CD4-positive, alpha-beta T cell treated with Interleukin-21 for 1 hour (primary cell): ENCODE measurements at places on chromosomes 1 and 21.
A peak's percentile ranks its signal among the peaks of the same experiment; 100 is the strongest.

DNA sequence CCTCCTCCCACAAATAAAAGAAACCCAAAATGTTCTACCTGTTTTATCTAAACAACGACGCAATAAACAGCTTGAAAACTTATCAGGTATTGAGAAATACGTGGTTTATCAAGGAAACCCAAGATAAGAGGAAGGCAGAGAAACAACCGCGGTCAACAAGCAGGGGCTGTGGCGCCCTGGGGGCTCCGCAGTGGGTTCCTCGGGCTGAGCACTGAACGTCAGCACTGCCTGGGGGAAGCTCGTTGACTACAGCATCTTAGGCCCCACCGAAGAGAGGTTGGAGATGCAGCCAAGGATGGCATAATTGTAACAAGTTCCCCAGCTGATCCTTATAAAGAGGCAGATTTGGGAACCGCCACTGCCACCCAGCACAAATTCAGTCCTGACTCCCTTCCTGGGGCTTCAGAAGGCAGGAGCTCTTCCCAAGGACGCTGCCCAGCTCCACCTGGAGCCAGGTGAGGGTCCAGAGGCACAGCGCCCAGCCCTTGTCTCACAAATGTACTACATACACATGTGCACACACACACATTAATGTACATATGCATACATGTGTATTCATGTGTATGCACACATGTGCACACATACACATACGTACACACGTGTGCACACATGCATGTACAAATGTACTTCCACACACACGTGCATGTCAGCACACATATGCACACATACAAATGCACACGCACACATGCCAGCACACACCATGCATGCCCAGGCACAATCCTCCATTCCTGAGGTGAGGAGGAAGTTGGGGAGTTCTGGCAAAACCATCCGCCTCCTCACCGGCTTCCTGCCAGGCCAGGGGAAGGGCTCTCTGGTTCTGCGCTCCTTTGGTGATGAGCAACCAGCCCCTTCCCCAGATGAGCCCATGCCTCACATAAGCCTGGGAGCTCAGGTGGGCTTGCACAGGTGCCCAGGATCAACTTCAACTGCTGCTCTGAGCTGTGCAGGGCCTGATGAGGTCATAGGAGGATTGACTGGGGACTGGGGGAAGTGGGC is 251.1 kb downstream of the NPHP4 start:
- no peak for DNase-seq

DNA sequence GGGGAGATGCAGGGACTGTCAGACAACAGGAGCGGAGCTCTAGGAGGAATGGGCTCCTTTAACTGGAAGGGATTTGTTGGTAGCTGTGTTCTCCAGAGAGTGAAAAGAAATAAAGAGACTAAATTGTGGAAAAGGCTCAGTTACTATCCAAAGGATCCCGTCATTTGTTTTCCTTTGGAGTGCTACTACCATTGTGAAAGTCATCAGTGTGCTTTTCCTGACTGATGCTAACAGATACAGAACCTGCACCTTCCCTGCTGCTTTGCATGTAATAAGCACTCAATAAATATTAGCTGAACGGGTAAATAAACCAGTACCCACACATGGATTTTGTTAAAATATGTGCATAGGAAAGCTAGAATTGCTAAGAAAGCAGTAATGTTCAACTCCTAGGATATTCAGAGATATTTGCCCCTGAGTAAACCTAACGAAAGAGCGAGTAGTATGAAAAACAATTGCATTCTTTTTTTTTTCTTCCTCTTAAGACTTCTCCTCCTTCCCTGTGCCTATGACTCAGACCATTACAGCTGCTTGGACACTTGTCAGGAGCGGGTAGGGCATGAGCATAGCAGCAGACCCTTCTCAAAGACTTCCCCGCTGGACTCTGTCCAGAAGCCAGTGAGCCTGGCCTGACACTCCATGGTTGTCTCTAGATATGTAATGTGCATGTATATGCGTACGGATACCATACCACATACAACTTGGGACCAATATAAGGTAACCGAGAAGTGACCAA is 41.7 kb downstream of the PTGFRN start:
- DNase-seq: no peak

DNA sequence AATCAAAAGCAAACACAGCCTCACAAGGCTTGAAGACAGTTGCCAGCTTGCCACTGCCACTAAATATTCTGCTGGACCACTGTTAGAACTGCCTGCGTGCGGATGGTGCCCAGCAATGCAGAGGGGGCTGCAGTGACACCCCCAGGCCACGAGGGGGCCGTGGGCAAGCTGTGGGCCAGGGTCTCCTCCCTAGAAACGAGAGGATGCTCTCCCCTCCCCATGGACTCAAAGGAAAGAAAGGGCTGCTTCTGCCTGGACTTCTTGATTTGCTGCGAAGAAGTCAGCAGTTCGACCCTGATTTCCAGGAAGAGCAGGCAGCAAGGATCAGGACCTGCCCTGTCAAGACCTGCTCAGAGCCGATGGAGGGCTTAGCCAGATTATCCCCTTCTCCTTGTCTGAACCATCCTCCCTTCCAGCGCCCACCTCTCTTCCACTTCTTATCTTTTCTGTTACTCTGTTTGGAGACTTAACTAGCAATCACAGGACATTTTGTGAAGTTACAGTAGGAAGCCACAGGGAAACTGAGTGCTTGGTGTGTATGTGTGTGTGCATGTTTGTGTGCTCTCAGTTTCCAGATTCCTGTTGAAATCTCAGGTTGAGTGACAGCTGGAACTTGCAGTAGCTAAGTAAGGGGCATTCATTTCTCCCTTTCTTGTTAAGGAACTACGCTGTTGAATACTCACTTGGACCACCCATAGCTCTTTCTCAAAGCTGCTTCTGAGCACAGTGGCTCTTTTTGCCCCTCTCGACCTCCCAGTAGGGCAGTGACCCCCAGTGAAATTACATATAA is 2.7 kb downstream of the MAN1C1 start:
- DNase-seq: peak; percentile 62

DNA sequence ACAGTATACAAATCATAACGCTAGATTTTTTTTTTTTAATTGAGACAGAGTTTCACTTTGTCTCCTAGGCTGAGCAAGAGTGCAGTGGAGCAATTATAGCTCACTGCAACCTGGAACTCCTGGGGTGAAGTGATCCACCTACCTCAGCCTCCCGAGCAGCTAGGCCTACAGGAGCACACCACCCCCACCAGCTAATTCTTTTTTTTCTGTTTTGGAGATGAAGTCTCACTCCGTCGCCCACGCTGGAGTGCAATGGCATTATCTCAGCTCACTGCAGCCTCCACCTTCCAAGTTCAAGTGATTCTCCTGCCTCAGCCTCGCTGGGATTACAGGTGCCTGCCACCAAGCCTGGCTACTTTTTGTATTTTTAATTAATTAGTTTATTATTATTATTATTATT is 21.3 kb downstream of the NPR1 start:
- no peak for DNase-seq

DNA sequence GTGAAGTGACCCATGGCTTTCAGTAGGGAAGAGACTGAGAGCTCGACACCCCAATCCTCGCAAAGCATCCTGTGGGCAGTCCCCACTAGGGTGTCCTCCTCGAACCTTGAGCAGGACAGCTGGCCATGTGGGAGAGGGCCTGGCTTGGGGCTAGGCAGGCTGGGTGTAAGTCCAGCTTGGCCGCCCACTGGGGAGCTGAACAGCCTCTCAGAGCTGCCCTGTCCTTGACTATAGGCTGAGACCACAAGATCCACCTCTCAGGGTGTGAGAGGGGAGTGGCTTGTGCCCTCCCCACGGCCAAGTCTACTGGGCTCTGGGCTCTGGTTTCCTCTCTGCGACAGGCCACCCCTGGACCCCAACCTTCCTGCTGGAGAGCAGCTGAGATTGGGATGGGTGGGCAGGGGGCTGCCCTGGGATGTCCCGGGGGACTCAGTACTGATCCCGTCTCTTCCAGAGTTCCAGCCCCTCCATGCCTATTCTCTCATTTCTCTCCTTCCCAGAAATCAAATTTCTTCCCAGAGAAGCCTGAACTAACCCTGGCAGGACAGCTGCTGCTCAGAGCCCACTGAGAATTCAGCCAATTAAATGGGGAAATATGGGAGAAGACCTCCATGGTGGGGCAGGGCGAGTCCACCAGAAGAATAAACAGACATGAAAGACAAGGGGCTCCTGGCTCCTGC is 282.9 kb downstream of the PTPRU start:
- DNase-seq: no peak

GRCh38 chr1:228120351-228120750 is 11.3 kb upstream of the MRPL55 start:
- no peak for DNase-seq

DNA sequence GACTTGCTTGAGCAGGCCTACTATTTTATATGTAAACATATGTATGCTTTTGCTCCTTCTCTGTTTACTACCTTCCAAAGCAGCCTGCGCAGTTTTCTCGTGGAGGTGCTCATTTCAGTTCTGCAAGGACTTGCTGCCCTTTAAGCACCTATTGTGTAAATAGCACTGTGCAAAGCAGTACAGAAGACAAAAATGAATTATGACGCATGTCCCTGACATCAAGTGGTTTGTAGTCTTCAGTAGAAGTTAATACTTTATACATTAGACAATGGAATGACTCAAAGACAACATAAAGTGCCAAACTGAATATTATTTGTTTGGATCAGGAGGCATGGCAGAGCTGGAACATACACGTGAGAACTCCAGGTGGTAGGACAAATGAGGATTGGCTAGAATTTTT is 611.7 kb downstream of the LMO4 start:
- DNase-seq: no peak

DNA sequence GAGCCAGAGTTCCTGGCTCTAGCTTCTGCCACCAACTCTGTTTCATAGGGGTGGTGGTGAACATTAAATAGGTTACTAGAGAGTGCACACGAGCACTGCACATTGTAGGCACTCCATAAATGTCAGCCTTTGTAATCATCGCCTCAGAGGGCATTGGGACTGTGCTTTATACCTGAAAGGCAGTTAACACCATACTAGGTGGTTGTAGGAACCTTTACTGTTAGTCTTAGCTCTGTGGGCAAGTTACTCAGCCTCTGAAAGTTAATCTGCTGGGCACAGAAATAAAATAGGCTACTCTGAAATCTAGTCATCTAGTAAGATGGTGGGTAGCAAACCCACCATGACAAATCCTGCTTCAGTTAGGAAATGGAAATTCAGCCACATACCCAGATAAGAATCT is 37.6 kb downstream of the ARID1A start:
- DNase-seq: no peak

DNA sequence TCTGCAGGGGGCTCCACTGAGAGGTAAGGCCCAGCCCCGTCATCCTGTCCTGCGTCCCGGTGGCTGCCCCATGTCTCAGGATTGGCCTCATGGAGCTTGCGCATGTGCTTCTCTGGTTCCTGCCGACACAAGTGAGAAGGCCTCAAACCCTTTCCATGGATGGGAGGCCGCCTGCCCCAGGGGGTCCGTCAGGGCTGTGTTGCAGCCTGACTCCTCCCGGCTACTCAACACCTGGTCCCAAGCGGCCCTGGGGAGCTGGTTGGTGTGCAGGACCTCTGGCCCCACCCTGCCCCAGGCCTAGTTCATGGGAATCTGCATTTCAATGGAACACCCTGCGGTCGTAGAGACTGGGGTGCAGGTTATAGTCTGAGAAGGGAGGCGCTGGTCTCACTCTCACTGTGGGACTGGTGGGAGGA is 21.1 kb upstream of the PDE9A start:
- DNase-seq: no peak

DNA sequence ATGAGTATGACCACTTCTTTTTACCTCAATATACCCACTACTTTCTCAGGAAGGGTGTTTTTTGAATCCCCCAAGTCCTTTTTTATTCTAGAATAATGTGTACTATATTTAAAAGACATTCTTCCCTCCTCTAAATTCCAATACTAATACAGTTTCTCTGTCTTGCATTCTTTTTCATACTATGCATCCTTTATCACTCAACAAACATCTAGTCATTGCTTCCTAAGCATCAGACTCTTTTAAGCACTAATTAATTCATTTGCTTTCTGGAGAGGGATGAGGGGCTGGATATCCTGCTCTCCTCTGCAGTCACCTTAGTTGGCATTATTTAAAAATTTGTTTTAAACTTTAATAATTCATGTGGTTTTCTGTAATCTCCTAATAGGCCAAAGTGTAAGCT is 838.8 kb downstream of the KCNT2 start:
- DNase-seq: no peak

GRCh38 chr1:117686907-117687306 is 81.1 kb downstream of the TENT5C start:
- no peak for DNase-seq

- DNase-seq: no peak
Measured at GRCh38 chr1:111242805-111243523, 15.5 kb downstream of the CHI3L2 start.

DNA sequence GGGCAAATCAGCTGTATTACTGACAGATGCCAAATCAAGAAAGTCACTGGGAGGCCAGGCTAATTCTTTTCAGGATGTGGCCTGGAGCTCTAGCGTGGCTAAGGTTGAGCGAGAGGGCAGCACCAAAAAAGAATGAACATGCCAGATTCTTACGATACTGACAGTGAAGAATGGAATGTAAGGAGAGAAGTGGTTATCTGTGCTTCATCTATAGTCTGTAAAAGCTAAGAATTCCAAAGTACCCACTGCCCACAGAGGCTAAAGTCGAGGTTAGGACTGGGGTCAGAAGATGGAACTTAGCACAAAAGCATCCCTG is 32.7 kb downstream of the TFAP2E start:
- no peak for DNase-seq

GRCh38 chr1:65059930-65060538 is 88.0 kb upstream of the AK4 start:
- peak; percentile 37 for DNase-seq

DNA sequence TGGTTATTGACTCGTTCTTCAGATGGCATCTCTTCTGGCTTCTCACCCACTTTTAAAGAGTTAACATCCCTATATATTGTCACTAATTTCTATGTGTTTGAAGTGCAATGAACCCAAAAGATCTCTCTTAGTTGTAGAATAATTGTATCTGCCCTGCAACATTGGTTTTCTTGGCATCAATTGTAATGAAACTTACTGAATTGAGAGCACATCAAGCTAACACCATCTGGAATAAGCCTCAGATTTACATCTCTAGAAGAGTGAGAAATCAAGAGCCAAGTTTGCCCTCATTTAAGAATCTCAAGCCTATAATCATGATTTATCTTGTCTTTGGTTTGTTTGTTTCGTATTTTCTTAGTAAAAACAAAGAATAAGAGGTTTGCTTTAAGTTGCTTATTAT is 372.6 kb upstream of the LRRC7 start:
- no peak for DNase-seq

GRCh38 chr21:32388306-32388705 is 4.5 kb downstream of the URB1 start:
- DNase-seq: no peak

DNA sequence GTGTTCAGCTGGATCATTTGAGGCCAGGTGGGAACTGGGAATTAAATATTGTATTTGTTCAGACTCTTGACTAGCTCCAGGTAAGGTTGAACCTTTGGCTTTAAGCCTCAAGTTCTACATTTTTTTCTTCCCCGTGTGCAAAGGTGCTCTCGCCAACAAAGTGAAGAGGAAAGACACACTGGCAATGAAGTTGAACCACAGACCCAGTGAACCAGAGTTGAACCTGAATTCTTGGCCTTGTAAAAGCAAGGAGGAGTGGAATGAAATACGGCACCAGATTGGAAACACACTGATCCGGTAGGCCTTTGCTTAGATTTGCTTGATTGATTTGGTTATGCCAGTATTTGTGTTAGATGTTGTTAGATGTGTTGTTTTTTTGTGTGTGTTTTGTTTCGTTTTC is 25.5 kb upstream of the RCC1 start:
- DNase-seq: no peak
